ENCODE measurements at places on chromosomes 2 and 18.

- peak; percentile 19 for DNase-seq
These were observed 74.7 kb upstream of the MGAT4A start for GRCh38 chr2:98805412-98806171.

GRCh38 chr2:27241761-27242613 lies 20.9 kb downstream of the SLC30A3 start:
- no peak for DNase-seq

DNA sequence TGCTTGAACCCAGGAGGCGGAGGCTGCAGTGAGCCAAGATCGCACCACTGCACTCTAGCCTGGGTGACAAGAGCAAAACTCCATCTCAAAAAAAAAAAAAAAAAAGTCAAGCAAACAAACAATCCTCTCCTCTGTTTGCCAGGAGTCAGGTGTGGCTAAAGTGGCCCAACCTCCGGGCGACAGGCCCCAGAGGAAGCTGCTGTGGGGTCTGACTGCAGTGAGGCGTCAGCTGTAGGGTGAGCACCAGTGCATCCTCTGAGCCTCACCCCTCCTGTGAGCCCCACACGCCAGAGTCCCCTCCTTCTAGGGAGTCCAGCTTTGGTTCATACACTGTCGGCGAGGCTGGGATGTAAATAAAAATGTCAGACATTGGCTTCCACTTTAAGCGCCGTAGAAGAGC lies 76.5 kb upstream of the HS6ST1 start:
- DNase-seq: no peak

DNA sequence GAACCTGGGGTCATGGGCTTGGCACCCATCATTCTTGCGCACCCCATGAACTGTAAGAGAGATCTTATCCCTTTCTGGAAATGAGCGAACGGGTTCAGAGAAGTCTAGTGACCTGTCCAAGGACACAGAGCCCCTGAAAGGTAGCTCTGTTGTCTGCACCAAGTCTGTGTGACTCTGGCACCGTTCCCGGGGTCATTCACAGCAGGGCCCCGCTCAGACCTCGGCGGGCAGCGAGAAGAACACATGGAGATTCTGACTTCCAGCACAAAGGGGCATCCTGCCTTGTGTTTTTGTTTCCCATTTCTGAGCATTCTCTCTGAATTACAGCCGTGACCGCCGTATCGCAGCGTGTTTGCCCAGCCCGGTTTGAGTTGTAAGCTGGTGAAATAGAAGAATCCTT lies 231.7 kb downstream of the KLHL29 start:
- no peak for DNase-seq

- DNase-seq: no peak
These were observed 61.8 kb downstream of the RTP5 start for GRCh38 chr2:241931084-241931975.

GRCh38 chr2:102072741-102073140 lies 69.8 kb upstream of the IL1R1 start:
- DNase-seq: no peak

DNA sequence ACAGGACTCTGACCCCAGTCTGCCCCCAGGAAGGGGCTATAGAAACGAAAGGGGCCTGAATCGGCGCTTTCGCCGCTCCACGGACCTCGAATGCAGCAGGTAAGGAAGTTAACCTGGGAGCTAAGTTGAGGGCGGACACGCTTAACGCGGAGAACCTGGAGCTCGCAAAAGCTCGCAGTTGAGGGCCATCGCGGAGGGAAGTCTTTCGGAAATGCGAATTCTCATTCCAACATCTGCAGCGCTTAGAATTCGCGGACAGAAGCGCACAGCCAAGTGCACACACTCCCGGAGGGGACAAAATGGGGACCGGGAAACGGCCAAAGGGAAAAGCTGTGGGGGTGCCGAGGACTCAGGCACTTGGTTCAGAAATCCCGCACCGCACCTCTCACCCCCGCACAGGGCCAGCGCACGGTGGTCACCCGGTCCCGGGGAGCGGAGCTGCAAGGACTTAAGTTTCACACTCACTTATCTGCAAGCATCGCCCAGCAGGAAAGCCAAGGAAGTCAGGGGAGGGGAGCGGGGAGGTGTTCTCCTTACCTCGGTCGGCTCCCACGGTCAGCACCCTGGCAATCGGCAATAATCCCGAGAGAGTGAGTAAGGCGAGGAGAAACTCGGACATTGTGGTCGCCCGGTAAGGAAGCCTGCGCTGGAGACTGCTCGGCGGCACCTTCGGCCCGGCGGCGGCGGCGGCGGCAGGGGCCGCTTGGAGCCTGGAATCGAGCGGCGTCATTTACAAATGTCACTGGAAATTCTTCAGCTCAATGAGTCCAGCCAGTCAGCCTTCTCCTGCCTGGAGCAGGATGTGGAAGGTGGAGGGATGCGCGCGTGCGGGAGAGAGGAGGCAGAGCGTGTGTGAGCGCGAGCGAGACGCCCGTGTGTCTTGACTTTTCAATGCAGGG lies 456 bp downstream of the LRP1B start:
- DNase-seq: peak; percentile 68

GRCh38 chr18:76364282-76365259 lies 130.5 kb downstream of the ZNF516 start:
- no peak for DNase-seq

DNA sequence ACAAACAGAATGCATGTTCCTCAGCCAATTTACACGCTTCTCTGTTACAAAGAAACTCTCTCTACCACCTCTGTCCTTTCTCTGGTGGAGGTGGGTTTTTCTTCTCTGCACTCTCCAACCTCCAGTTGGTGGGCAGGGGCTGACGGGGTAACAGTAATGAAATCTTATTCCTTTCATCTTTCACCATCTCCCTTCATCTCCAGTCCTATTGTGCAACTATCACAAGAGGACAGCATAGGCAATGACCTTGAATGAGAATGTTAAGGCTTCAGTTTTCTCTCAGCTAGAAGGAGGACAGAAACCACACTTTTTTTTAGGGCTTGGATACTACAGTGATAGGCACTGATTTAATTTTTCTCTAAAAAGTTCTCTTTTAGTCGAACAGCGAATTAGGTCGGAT lies 81.7 kb upstream of the NEUROD1 start:
- no peak for DNase-seq

GRCh38 chr2:54503192-54503591 lies 47.1 kb downstream of the SPTBN1 start:
- peak; percentile 40 for DNase-seq

DNA sequence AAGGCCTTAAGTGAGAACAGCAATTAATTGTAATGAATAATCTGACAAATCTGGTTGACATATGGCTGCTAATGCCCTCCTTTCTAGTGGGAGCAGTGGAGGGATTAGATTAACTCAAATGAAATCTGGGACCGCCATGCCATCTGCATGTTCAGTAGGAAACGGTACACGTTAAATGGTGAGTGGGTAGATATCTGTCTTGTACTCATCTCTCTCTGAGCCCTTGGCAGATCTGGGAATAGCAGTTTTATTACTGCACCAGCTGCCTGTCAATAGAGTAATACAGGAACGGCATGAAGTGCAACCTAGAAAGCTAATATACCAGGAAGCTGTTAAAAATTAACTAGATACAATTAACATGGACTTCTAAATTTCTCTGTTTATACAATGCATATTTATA lies 258.8 kb downstream of the GPD2 start:
- DNase-seq: no peak

GRCh38 chr2:8103085-8103708 lies 578.7 kb upstream of the ID2 start:
- peak; percentile 58 for DNase-seq

DNA sequence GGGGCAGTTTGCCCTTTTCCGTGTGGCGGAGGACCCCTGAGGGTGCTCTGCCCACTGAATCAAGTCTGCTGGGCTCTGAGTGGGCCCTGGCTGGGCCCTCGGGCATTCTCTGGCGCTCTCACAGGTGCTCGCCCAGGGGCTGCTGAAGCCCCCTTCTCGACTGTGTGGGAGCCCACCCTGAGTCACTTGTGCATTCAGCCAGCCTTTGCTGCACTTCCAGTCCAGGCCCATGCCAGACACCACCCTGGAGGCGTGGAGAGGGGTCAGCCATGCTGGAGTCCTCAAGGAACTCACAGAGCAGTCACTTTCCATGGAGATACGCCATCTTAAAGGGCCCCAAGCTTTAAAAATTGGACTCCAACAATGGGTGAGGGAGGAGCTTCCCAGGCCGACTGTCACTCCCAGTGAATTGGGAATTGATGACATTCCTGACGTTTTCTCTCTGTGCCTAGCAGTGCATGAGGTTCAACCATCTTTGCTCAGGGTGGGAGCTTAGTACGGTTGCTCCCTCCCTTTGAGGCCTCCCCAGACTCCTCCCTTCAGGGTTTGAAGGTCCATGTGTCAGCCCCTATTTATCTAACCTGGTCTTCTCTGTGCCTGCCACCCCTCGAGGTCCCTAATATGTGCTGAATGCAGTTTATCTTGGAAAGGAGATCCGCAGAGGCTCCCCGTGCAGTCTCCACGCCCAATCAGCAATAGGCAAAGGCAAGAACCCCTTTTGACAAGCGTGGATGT lies 71.8 kb upstream of the HS6ST1 start:
- no peak for DNase-seq

DNA sequence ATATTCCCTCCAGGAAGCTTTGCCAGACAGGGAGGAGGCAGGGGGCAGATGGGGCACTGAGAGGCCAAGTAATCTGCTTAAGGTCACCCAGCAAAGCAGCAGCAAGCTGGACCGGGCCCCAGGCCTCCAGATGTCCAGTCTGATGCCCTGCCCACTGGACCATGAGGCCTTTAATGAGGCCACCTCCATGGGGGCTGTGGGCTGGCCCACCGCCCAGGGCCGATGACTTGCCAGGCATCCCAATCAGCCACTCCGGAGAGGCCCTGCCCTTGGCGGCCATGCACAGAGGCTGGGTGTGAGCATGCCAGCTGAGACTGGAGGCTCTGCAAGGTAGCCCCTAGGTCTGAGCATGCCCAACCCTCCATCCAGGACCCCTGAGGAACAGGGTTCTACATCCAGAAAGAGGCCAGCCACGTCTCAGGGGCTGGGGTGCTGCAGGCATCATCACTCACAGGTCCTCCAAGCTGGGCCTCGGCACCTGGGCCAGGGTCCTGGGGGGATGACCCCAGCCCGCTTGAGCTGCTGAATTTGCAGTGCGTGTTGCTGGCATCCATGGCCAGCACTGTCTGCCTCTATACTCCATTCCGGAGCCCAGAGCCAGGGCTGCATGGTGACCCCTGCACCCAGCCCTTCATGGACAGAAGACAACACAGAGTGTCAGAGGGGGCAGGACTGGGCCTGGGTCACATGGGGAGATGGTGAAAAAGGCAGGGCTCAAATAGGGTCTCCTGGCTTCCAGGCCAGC lies 164.2 kb downstream of the INHBB start:
- DNase-seq: no peak

- DNase-seq: peak; percentile 97
These were observed 4.5 kb downstream of the ZFP36L2 start for GRCh38 chr2:43221763-43222474.

DNA sequence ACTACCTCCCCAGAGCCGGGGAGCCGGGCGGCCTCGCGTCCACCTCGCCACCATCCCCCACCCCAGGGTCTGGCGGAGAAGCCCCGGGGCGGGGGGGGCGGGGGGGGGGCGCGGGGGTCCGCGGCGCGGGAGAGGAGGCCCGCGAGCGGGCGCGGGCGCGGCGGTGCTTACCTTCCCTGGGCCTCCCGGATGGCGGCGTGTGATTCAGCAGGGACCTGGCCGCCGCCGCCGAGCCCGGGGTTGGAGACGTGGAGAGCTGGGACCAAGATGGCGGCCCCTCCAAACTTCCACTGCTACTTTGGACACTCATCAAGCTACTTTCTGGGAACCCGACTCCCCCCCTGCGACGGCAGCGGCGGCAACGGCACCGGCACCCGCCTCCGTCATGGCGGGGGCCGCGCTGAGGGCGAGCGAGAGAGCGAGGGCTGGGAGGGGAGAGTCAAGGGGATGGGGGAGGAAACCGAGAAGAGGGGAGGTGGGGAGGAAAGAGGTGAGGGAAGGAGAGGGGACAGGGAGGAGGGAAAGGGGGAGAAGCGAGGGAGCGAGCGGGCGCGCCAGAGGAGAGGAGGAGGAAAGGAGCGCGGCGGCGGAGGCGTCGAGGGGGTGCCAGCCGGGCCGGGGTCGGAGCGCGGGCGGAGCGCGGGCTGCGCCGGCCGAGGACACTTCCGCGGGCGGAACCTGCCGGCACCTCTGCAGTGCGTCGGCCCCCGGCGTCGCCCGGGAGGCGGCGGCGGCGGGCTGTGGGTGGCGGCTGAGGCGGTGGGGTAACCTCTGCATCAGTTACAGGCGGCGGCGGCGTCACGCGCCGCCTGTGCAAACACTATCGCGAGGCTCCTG lies at the start of gene TLK1:
Gene TLK1, minus strand, starts transcription at position 775 of the 837 bp plus-strand sequence. Its CDS starts 465 bp downstream, at position 310.
- peak; percentile 71 for DNase-seq

- DNase-seq: no peak
These were observed 12.1 kb downstream of the ATP6V1C2 start for GRCh38 chr2:10733566-10733925.

GRCh38 chr2:10912076-10912731 lies 470 bp downstream of the KCNF1 start:
- no peak for DNase-seq

DNA sequence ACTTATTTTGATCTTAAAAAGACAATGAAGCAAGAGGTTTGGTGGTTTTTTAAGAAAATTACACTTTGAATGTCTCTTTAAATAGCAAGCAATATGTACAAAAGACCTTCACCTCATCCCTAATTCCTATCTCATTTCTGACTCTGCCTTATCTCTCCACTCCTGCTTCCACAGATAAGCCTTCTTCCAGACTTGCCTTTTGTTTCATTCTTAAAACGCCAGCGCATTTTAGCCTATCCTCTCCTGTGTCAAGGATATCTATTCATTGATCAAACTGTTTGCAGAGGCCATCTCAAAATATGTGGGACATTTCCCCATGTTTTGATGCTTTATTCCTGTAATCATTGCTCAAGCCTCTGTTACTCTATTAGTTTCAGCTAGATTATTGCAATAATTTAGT lies 562.5 kb downstream of the PARD3B start:
- no peak for DNase-seq

DNA sequence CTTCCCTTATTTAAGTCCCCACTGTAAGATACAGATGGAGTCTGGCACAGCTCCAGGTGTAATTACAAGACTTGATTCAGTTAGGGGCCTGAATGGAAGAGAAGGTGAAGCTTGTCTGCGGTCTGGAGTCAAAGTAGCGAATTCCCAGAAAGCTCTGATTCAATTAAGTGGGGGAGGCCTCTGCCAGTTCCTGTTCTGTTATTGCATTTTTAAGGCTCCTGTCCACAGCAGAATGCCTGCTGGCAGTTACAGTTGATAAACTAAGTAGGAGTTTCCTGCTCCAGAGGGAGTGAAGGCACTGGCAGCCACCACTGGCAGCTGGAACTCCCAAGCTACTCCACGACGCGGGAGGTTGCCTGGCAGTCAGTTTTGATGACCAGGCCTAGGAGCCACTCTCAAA lies 181.1 kb downstream of the SOCS6 start:
- peak; percentile 13 for DNase-seq

- DNase-seq: peak; percentile 51
These were observed 83.7 kb upstream of the RBM44 start for GRCh38 chr2:237714690-237715458.

- no peak for DNase-seq
These were observed 87.6 kb downstream of the METTL8 start for GRCh38 chr2:171345971-171346722.

DNA sequence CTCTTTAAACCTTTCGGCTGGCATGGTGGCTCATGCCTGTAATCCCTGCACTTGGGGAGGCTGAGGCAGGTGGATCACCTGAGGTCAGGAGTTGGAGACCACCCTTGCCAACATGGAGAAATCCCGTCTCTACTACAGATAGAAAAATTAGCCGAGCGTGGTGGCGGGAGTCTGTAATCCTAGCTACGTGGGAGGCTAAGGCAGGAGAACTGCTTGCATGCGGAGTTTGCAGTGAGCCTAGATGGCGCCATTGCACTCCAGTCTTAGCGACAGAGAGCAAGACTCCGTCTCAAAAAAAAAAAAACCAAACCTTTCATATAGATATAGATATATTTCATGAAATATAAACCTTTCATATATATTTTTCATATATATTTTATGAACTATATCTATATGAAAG lies 864.7 kb downstream of the TRIB2 start:
- DNase-seq: no peak

All from fibroblast of skin of right biceps (primary cell).